Foreskin fibroblast (primary cell): ENCODE measurements at places on chromosomes 5 and 9.

DNA sequence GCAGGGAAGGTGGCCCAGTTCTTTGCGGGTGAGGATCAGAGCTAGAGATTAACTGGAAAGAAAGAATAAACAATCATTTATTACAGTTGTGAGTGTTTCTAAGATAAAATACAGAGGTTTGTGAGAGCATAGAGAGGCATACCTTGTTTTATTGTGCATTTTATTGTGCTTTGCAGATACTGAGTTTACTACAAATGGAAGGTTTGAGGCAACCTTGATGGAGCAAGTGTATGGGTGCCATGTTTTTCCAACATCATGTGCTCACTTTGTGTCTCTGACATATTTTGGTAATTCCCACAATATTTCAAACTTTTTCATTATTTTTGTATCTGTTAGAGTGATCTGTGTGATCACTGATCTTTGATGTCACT is 715 bp upstream of the C5orf34 start:
- no peak for DNase-seq

DNA sequence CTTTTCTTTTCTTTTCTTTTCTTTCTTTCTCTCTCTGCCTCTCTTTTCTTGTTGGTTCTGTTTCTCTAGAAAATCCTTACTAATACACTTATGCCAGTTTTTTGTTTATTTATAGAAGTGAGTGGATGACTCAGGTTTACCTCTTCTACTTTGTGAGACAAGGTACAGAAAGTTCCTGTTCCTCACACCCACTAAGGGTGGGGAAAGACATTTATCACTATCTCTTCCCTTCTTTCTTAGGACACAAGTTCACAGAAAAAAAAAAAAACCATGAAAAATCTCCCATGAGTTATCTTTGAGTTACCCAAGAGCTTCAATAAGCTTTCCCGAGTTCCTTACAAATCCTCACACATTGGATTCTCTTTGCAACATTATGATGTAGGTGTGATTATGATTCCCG is 60.9 kb upstream of the CD180 start:
- no peak for DNase-seq

DNA sequence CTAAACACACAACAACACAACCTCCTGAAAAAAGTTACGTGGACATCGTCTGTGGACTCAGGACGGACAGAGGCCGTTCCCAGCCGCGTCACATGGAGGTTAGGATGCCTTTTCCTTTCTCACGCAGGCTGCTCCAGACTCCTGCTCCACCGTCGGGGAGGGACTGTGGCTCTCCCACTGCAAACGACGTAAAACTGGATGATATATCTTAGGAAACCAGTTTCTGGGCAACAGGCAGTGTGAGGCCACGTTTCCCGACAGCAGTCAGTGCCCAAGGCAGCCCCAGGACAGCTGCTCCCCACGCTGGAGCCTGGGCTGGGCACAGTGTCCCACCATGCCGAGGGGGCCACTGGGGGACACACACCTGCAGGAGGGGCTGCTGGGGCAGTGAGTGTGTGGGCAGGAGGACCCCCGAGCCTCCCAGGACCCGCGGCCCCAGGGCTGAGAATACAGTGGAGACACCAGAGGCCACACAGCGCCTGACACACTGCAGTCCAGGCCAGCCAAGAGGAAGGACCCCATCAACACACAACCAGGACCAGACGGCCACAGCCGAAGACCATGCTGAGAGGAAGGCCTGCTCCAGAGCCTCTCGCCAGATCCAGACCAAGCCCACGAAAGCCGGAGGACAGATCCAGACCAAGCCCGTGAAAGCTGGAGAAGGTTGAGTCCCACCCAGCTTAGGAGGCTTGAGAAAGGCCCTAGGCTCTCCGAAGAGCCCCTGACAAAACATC is 26.2 kb downstream of the EXD3 start:
- no peak for DNase-seq

DNA sequence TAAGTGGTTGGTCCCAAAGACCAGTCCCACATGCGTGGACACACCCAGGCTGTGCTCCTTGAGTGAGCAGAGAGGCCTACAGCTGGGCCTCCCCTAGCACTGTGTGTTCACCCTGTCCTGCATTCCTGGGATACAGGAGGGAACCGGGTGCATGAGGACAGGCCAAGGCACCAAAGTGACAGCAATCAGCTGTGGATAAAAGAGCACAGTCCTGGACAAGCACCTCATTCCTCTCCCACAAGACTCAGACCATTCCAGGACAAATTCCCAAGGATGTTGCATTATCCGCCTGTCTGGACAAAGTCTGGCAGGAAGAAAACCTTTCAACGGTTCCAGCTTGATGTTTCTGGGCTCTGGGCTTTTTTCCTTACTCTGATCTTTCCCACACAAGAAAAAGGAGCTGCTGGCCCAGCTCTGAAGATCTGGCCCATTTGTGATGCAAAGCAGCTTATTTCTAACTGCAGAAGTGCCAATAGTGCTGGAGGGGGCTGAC is 273.2 kb downstream of the ENC1 start:
- DNase-seq = no peak

DNA sequence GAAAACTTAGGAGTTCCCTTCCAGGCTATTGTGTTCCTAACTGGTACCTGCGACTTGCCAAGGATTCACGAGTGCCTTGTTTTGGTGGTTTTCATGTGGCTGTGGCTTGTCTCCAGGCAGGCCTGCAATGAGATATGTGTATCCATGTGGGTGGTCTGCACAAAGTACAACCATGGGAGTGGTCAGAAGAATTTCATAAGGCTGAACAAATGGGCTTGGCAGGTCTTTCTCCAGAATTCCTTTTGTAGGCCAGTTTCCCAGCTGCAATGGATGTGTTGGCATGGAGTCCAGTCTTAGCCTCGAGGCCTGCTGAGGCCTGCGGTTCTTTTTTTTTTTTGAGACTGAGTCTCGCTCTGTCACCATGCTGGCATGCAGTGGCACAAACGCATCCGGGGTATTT is 28.8 kb upstream of the MELK start:
- peak; percentile 47 for DNase-seq

DNA sequence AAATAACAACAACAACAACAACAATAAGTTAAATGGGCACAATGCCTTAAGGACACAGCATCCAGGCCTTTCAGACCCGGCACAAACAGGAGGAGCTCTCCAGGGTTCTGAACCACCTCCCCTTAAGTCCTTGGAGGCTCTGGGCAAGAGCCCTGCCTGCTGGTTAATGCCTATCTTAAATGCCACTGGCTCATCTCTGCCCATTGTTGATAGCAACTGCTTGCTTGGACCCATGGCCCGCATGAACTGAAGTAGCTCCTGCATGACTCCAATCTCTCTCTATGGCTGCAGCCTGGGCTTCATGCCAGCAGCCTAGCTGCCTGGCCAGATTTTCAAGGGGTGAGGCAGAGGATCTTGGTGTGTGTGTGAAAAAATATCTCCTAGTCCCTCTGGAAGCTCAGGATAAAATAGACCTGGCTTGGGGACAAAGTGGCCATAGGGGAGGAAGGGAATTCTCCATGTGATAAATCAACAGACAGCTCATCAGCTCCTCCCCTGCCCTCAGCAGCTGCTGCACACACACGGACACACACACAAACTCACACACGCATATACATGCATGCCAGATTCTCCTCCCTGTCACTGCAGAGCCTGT is 27.4 kb downstream of the FAM219A start:
- peak; percentile 80 for DNase-seq

DNA sequence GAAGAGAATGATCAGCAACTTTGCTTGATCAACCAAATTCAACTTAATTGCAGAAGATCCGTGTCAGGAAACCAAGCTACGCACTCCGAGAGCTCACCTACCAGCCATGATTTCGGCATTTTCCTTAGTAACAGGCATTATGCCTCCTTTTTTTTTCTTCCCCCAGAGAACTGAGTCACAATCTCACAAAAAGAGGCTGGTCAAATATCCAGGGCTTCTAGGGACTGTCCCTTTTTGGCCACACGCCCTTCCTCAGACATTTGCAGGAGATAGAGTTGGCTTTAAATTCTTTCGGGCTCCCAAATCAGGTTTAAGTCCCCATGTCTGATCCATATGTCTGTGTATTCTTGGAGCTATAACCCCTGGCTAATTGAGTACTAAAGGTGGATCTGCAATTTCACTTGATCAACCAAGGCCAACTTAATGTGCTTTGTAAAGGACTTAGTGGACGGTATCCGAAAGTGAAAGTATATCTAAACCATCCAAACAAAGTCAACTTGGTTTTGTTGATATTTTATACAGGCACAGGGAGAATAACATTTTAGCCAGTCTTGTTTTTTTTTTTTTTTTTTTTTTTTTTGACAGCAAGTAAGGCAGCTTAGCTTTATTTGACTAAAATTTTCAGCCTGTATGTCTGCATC is 100.8 kb upstream of the TBCA start:
- no peak for DNase-seq

DNA sequence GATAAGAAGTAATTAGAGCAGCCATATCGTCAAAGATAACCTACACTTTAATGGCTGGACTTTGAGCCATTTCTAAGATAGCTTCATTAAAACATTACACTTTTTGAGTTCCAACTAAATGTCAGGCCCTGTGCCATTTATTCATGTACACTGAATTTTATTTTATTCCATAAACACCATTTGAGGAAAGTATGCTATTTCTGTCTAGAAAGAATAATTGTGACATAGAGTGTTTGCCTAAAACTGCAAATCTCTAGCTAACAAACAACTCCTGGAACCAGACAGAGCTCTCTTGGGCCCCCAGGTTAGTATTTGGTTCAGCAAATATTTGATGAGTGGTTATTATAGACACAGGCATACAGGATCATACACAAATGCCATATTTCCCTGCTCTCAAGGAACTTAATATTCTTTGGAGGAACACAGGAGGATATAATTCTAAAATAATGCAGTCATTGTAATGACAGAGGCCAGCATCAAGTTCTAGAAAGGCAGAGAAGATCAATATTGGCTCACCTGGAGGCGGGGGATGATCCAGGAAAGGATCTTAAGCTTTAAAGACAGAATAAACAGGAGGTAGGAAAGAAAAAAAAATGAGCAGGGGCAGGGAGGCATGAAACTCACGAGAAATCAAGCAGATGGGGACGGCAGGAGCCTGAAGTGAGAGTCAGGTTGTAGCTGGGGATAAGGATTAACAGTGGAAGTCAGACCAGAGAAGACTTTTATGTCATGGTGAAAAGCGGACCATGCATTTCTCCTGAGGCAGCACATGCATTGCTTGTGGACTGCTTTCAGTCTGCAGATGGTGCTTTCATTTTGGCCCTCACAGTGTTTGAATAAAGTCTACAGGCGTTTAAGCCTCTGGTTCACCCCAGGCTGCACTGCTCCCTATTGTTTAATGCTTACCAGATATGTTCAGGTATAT is 127.7 kb downstream of the GCNT1 start:
- no peak for DNase-seq

DNA sequence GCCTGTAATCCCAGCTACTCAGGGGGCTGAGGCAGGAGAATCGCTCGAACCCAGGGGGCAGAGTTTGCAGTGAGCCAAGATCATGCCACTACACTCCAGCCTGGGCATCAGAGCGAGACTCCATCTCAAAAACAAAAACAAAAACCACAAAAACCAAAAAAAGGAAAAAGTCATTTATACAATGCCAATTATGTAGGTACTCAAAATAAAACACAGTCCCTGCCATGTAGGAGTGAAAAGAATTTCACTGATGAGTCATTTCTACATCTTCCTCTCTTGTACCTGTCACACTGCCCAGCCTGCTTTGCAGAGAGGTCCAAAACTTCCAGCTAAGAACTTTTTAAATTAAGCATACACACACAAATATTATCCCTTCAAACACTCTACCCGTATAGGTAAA is 215.8 kb downstream of the EPB41L4A start:
- DNase-seq = no peak

DNA sequence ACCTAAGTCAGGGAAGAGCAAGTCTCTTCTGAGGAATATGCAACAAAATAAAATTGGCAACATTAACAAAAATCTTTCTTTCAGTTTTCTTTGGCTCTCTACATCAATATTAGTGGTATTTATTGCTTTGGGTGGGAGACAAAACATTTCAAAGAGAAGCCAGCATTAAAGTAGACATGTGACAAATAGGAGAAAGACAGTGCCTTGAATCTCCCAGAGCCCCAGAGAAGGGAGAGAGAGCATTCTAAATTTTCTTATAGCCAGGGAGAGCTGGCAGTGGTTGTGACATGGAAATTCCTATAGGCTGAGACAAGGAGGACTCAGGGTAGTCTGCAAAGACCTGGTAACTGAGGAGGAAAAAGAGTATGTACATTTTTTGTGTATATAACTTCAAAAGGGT is 79.4 kb upstream of the NREP start:
- DNase-seq = peak; percentile 57

DNA sequence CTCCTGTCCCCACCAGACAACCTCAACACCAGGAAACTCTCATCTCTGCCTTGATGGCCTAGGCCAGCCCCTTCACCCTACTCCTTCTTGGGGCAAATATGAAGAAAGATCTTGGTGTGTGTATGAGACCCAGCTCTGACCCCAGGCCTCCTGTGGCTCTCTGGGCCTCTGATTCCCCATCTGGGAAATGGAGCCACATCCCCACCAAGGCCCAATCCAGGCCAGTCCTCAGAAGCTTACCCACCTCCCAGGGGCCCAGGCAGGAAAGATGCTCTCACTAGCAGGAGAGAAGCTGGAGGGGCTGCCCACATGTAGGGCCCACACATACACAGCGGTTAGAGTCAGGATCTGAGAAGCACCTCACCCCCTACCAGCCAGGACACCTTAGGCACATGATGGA is 38.9 kb downstream of the BICD2 start:
- DNase-seq = no peak

DNA sequence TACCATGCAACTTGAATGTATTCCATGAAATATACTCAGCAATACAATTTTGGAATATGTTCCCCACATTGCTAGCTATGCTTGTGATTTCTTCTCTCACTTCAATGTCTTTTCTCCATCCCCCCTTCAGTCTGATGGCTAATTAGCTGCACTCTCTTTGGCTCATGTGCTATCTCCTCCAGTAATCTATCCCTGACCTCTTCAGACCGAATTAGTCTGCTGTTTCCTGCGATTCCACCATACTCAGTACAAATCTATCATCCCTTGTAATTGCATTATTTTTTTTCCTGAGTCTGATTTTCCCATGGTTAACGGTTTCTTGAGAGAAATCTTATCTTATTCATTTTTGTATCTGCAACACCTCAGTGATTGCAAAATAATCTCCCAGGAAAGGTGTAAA is 360.7 kb upstream of the CDH10 start:
- no peak for DNase-seq

DNA sequence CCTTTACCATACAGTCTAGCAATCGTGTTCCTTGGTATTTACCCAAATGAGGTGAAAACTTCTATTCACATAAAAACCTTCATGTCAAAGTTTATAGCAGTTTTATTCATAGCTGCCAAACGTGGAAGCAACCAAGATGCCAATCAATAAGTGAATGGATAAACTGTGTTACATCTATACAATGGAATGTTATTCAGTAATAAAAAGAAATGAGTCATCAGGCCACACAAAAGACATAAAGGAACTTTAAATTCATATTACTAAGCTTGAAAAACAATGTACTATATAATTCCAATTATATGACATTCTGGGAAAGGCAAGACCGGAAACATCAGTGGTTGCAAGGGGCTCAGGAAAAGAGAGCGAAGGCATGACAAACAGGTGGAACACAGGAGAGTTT is 679.9 kb downstream of the ISL1 start:
- no peak for DNase-seq

GRCh38 chr9:9033022-9033421 is 1233.4 kb upstream of the DMAC1 start:
- DNase-seq = no peak

- DNase-seq = no peak
These were observed 52.8 kb downstream of the ARL15 start for GRCh38 chr5:54257366-54258118.

GRCh38 chr5:135356522-135357318 is 42.3 kb downstream of the MACROH2A1 start:
- DNase-seq = peak; percentile 85
